ENCODE measurements at places on chromosomes 4 and X. TPM values are rescaled to one million over a fixed set of nuclear protein-coding genes. Genes with fewer than 3 reads are reported as not detected.

HTN1 gene
- not detected for total RNA-seq

HMX1 gene
- total RNA-seq, result not detected

GRCh38 chr4:1260418-1261106 is 11.6 kb upstream of the CTBP1 start:
- DNase-seq, result no peak

GRCh38 chr4:8912506-8912905 is 40.9 kb upstream of the HMX1 start:
- no peak for DNase-seq

DNA sequence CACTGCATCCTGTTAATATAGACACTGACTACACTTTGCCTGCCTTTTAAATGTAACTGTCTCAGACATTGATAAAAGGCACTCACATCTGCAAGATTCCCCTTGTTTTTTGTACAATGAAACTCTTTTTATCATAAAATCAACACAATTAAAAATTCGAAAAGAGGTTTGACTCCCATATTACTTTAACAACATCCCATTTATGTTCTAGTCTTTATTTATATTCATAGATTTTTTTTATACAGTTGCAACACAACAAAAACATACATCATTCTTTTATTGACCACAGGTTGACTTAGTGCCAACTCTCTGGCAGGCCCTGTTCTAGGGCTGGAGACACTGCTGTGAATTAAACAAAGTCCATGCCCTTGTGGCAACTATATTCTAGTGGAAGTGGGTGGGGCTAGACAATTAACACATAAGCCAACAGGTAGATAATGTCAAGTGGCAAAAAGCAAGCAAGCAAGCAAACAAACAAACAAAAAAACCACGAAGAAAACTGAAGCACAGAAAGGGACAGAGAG is 36.8 kb downstream of the ANK2 start:
- no peak for DNase-seq

HDX gene
- total RNA-seq, result 1.2 TPM

TCEAL6 gene
- not detected for total RNA-seq

GRCh38 chrX:103362474-103362873 is 6.2 kb downstream of the TCEAL9 start:
- peak; percentile 53 for DNase-seq

ATP5ME gene
- total RNA-seq, result 417 TPM

GRCh38 chrX:123450222-123450621 is 266.1 kb downstream of the GRIA3 start:
- DNase-seq, result no peak

- no peak for DNase-seq
These were observed 219.3 kb upstream of the LDB2 start for GRCh38 chr4:17117746-17118145.

DNA sequence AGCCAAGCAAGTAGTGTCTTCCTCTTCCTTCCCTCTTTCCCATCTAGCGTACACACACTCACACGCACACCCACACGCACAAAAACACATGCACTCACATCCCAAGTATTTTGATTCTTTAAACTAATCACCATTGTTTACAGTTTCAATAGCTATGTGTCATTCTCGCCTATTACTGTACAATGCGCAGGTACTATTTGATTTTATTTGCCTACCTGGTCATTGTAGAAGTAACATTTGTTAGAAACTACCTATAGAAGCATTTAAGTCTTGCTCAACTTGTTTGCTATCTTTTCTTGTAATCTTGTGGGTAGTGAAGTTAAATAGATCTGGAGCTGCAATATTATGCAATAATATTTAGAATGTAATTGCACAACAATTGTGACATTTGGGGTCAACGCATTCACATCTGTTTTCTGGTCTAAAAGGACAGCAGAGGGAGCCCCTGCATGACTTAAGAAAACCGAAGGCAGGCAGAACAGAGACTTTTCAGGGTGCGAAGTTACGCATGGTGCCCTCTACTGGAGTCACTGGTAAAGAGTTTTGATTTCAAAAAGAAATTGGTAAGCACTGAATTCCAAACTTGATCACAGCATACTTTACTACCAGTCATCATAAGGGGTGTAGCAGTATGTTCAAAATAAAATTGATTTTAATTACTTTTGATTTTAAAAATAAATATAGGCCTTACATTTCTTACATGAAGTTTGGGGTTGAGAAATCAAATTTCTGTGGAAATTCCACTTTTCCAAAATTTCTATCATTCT is 503.3 kb upstream of the FAM241A start:
- DNase-seq, result peak; percentile 84

DNA sequence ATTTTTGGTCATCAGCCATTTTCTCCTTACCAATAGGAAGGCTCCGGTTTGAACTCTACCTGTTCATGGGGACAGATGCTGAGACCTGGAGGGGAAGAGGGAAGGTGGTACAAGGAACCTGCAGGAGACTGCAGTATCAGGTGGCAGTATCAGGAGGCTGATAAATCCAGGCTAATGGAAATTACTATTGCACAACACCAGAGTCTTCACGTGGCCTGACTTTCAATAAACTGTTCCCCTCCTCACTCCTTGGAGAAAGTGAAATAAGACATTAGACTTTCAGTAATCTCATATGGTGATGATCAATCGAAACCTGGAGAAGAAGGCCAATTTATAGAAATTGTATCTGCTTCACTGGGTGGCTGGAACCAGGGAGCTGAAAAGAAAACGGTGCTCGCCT is 46.2 kb upstream of the BCOR start:
- no peak for DNase-seq

- DNase-seq, result no peak
These were observed 114.0 kb downstream of the RAPGEF2 start for GRCh38 chr4:159216834-159217233.

- DNase-seq, result no peak
These were observed 156.5 kb upstream of the DKK2 start for GRCh38 chr4:107192601-107193000.

DNA sequence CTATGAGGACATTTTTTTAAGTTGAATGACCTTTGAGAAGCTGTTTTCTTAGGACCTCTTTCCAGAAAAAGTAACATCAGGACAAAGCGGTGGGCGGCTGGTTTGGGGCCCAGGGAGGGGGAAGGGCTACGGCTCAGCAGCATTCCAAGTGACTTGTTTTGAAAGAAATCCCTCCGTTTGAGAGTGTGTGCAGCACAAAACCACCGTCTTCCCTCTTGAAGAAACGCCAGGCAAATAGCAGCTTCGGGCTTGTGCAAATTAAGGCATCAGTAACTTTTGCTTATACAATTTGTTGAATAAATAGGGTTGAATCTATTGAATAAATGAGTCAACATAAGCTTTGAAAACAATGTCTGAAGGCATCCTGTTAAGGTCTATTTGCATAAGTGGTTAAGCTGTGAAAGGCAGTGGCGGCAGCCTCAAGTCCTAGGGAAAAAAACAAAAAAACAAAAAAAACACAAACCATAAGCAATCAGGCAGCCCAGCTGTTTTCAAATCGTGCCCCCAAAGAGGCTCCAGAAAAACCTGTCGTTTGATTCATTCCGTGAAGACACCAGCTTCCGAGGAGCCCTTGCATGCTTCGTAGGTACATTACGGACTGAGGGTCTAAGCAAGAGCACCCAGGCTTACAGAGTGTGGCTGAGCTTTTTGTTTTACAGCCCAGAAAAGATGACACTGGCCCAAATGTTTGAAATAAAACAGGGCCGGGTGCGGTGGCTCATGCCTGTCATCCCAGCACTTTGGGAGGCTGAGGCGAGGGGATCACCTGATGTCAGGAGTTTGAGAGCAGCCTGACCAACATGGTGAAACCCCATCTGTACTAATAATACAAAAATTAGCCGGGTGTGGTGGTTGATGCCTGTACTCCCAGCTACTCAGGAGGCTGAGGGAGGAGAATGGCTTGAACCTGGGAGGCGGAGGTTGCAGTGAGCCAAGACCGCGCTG is 103.7 kb downstream of the CRLF2 start:
- DNase-seq, result no peak

GRCh38 chr4:14387647-14388046 is 614.6 kb upstream of the CPEB2 start:
- DNase-seq, result no peak

DNA sequence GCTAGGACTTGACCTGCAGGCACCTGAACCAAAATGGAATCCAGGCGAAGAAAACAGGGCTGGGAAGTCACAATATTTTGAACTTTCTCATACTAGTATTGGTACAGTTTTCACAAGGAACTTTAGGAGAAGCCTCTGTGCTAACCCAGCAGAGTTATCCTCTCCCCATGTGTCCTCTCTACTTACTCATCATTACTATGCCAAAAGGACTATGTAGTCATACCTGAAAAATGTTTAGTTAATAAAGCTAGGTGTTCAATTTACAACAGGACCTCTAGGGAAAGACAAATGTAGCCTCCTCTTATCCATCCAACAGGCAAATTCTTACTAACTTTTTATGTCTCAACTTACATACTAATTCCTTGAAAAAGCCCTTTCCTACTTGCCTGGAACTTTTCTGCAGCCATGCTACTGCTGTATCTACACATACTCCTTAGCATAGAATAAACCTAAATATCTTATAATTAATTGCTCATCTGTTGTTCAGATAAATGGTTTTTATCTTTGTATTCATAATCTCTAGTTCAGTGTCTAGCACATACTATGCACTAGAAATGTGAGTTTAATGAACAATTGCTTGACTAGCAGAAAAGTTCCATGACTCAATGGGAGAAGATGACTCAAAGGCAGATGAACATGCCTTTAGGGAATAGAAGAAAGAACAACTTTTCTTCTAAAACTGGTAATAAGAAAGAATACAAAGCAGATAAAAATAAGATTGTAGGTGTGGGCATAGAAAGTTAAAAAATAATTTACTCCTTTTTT is 215.5 kb upstream of the VEGFC start:
- no peak for DNase-seq

DNA sequence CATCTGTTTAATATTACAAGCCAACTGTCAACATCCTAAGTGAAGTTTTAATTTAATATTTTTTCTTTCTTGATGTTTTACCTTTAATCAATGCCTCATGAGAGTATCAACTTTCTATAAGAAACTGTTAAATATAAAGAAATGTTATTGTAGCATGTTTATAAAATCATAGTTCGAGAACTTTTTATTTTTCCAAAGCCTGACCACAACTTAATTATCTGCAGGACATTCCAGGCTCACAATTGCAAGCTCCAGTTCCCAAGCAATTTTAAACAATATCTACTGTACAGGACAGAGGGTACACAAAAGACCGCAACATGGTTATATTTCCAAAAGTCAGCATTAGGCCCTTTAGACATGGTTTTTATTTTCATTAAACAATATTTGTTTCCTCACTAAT is 20.1 kb downstream of the STX18 start:
- DNase-seq, result no peak

SPOCK3 gene
- total RNA-seq, result not detected

DNA sequence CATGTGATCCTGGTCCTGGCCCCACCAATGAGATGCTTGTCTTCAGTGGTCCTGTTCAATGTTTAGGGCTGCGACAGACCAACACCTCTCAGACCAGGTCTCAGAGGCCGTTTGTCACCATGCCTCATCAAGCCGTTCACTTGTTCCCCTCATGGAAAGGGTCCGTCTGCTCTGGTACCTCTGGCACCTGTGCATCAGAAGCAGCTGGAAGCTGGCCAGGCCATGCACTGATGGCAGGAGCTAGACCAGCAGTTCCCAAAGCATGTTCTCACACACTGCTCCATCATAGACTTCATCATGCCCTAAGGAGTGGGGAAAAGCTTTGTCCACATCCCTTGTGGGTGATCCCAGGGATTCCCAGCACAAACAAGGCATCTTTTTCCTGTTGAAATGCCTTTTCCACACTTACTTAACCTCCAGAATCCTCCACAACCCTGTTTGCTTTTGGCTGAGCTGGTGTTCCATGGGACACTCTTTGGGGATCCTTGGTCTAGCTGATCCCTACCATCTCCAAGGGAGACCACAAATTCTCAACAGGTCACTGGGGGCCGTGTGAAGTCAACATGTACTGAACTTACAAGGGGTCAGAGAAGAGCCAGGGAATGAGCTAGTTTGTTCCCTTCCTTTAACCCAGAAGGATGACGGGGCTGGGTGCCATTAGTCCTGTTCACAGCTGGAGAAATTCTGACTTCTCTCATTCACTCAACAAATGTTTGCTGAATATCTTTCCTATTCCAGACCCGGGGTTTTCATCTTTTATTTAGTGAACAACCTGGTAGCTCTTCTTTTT is 21.8 kb downstream of the SH3TC1 start:
- DNase-seq, result no peak
